ENCODE measurements at places on chromosomes 4 and X.

- no peak for DNase-seq
These were observed 26.2 kb upstream of the ZBTB33 start for GRCh38 chrX:120224388-120224787.

DNA sequence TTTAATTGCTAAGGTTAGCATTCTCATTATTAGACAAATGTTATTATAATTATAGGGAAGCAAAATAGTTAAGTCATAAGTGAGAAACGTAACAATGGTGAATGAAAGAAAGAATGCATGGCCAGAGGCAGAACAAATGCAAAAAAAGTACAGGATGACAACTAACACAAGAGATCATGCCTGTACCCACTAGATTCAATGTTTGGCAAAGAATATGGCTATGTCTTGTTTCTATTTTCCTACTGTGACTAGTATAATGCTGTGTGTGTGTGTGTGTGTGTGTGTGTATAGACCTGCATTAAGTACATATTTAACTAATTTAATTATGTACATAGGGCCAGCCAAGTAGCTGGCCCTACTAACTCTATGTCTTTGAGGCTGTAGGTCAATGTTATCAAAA is 12.9 kb upstream of the BMP2K start:
- no peak for DNase-seq

DNA sequence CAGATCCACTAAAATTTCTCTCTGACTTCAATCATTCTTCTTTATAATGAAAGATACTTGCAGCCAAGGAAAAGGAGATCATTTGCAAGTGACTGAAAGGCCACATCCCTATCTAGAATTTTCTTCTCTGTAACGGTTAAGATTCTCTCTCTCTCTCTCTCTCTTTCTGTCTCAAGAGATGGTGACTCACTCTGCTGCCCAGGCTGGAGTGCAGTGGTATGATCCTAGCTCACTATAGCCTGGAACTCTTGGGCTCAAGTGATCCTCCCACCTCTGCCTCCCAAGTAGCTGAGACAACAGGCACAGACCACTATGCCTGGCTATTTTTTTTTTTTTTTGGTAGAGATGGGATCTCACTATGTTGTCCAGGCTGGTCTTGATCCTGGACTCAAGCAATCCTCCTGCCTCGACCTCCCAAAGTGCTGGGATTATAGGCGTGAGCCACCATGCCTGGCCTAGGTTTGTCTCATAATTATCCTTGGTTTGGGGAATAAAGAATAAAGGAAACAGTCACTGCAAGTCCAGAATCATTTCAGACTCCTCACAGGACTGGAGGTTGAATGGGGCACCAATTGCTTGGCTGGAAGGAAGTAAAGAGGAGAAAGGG is 33.3 kb upstream of the GALNT7 start:
- DNase-seq = no peak

- DNase-seq = no peak
These were observed 103.0 kb downstream of the ADRA2C start for GRCh38 chr4:3869174-3869572.

DNA sequence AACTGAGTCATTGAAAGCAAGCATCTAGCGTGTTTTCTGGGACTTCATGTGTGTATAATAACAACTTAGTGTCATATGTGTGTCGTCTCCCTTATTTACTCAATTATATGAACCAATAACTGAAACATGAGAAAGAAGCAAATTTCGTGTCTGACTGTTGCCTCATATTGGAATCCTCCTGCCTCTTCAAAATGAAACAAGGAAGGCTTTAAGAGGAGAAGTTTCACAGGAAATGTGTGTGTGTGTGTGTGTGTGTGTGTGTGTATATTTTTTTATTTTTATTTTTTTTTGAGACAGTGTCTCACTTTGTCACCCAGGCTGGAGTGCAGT is 145.8 kb upstream of the SFRP2 start:
- no peak for DNase-seq

GRCh38 chr4:114674080-114674479 is 75.5 kb downstream of the UGT8 start:
- no peak for DNase-seq

- DNase-seq = no peak
These were observed 29.6 kb upstream of the SCML1 start for GRCh38 chrX:17707731-17708130.

- no peak for DNase-seq
These were observed 12.4 kb downstream of the PSAPL1 start for GRCh38 chr4:7422151-7422897.

GRCh38 chr4:155640751-155641150 is 25.9 kb upstream of the GUCY1A1 start:
- DNase-seq = no peak

DNA sequence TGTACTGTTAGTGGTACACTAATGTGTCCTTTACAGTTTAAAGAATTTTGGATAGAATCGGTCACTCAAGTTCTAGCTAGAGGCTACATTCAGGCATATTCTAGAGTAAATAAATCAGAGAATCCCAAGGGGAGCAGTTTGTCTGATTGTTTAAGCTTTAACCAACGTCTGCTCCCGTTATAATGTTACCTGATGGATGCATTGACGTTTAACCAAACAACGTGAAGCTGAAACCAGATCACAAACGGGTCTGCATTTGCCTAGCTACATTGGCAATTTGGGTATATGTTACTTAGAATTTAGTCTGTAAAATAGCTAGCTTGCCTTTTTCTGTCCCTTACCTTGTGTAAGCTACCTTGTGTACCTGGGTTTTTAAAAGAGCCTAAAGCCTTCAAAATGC is 1.6 kb downstream of the PI4K2B start:
- no peak for DNase-seq

DNA sequence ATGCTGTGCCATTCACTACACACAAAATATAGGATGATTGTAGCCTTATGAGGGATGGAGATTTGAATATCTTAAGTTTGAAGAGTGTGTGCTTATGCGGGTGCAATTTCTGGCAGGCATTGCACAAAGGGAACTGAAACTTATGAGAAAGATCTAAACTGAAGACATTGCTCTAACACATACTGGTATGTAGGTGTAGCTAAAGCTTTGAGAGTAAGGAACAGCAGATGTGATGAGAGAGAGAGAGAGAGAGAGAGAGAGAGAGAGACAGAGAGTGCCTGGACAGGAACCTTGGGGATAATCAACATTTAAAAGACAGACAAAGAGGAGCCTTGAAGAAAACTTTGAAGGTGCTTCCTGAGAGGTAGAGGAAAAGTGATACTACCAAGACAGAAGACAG is 379.7 kb downstream of the SPRY1 start:
- no peak for DNase-seq

GRCh38 chr4:17065821-17066220 is 167.4 kb upstream of the LDB2 start:
- DNase-seq = no peak

DNA sequence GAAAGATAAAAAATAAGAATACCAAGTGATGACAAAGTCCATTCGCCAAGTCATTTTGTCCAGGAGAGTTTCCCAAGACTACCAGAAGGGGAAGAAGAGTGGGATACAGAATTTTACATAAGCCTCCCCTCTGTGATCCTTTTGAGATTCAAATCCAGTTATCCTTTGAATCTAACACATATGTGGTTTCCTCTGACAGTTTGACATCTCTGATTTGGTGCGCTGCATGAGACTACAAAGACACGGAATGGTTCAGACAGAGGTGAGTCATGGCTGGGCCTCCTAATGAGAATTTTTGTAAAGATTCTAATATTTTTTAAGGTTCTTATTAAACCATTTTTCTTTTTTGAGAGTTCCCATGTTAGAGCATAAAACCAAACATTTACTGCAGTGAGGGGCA is 38.3 kb downstream of the SLC10A6 start:
- no peak for DNase-seq

DNA sequence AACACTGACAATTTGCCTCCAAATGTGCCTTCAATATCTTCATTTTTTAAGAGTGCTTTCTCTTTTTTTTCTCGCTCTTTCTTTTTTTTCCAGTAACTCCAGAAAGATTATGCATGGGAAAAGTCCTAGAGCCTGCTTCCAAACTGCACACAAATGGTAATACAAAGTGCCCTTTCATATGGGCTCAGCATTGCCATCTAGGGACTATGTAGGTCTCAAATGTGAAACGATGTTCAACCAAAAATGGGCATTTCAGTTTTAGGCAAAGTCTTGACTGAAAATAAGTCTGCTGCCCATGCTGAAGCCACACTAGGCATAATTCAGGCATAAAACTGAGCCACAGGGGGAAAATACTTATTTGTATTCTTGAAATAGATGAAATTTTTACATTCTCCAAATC is 65.6 kb downstream of the SYNPO2 start:
- DNase-seq = no peak

GRCh38 chr4:92654084-92654483 is 350.3 kb downstream of the GRID2 start:
- no peak for DNase-seq

GRCh38 chrX:150902434-150903109 is 4.1 kb upstream of the CD99L2 start:
- no peak for DNase-seq

- no peak for DNase-seq
These were observed 201.3 kb downstream of the PTTG2 start for GRCh38 chr4:38161208-38162113.

- DNase-seq = no peak
These were observed 16.1 kb downstream of the NSG1 start for GRCh38 chr4:4402966-4403365.

DNA sequence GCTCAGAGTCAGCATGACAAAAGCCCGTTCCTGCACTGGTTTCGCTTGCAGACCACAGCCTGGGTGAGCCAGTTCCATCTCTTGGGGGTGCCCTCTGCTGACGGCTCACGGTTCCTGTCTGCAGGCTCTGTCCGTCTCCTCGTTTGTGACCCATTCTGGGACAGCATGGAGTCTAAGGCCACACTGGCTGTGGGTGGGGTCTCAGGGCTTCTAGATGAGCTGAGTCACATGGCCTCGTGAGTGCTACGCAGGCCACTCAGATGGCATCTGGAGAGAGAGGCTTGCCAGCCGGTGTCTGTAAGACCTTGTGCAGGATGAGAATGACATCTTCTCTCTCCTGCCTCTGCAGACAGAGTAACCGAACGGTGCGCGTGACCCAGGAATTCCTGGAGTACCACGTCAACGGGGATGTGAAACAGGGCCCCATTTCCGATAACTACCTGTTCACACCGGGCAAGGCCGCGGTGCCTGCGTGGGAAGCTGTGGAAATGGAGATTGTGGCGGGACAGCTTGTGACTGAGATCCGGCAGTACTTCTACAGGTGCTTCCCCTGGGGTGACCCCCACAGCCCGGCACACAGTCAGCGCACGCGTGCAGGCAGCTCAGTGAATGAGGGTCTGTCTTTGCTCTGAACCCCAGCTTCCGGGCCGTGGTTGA is 31.6 kb upstream of the MRFAP1 start:
- DNase-seq = no peak

- no peak for DNase-seq
These were observed 1002.7 kb upstream of the PCDH7 start for GRCh38 chr4:29717287-29718057.

GRCh38 chrX:130072345-130072740 is 38.0 kb downstream of the ELF4 start:
- no peak for DNase-seq

DNA sequence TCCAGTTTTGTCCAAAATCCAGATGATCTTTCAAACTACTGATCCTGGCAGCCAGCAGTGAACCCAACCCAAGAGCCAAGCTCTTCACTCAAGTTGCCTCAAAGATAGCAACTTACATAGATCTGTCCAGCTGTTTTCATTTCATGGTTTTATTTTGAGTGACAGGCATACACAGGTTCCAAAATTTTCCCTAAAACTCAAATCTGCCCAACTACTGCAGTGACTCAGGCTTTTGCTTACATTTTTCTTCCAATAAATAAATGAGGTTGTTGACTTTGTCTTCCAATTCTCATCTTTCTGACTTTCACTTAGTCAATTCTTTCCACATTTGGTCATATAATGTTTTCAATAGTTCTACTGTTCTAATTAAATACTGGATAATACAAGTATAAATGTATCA is 158.8 kb downstream of the TECRL start:
- DNase-seq = no peak

DNA sequence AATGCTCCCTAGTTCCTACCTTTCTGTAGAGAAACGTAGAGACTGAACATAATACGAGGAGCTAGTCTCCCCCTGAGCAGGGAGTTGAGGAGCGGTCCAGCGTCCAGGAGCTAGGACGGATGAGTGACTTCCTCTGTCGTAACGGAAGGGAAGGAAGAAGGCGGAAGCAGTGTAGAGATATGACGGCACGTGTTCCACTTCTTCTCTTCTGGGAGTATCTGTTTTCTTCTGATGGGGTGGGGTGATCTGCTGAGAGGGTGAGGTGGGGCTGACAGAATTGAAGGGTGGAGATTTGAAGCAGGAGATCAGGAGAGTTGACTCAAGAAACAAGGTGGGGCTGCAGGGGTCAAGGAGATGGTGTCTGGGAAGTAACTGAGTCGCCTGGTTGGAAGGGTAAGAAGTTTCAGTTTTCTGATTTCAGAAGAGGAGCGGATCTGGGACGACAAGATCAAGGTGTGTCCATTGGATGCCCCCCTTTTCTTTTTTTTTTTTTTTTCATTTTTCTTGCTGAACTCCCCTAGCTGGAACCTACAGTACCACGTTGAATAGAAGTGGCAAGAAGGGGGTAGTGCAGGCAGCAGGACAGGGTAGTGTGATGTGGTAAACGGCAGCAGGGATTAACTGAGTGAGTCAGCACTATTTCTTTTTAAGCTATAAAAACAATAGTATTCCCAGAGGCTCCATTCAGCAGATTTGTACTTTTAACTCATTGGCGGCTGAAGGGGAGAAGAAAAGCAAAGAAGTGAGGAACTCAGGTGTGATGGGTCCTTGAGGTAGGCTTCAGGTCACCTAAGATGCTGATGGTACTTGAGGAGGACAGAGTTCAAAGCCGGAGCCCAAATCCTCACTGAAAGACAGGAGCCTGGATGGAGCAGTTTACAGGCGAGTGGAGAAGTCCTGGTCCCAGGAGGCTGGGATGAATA is 50.8 kb upstream of the SETD7 start:
- no peak for DNase-seq

DNA sequence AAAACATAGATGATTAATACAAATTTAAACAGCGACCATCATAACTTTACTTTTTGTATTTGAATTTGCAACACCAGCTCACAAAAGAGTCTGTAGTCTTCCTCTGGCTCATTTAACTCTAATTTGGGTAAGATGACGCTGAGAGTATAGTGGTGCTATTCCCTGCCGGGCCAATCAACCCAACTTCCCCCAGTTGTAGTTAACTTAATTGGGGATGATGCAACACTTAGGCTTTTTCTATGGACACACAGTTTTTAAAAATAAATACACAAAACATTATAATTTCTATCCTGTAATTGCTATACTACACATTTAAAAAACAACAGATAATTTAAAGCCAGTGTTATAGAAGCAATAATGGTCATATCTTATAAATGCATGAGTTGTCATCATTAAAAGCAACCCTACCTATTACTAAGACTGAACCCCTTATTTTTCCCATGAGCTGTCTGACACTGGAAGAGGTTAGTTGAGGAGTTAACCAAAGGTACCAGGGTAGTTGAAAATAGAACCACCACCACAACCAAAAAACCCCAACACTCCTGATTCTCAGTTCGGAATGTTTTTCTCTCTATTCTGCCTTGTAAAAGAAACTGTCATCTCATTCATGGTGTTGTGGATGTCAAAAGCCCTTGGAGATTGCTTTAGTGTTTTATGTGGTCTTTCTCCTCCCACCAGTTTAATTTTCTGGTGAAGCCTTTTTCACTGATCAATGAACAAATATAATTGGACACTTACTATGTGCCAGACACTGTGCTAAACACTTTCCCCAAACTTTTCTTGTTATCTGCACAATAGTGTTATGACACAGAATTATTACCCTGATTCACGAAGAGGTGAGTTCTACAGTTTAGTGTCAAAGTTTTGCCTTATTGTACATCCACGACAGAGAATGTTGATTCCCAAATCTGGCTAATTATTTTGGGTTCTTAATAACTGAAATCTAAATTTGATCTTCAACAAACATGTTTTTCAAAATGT is 61.5 kb upstream of the RAPGEF2 start:
- DNase-seq = no peak

- no peak for DNase-seq
These were observed 1283.8 kb upstream of the PABPC4L start for GRCh38 chr4:135485371-135485770.
